CD4-positive, alpha-beta T cell treated with Interleukin-1 beta for 1 hour (primary cell): ENCODE measurements at places on chromosomes 2 and 18.
A peak's percentile ranks its signal among the peaks of the same experiment; 100 is the strongest.

GRCh38 chr2:240456447-240457222 lies 21.2 kb downstream of the GPC1 start:
- no peak for DNase-seq

- no peak for DNase-seq
Measured at GRCh38 chr2:8643996-8644356, 37.9 kb upstream of the ID2 start.

GRCh38 chr2:102065675-102066252 lies 74.0 kb downstream of the IL1R2 start:
- DNase-seq: peak; percentile 20

- DNase-seq: no peak
Measured at GRCh38 chr18:45723567-45724355, at the start of gene SLC14A1. SLC14A1 (plus strand) TSS chr18:45724181; CDS start chr18:45730321, 6,140 bp downstream.

DNA sequence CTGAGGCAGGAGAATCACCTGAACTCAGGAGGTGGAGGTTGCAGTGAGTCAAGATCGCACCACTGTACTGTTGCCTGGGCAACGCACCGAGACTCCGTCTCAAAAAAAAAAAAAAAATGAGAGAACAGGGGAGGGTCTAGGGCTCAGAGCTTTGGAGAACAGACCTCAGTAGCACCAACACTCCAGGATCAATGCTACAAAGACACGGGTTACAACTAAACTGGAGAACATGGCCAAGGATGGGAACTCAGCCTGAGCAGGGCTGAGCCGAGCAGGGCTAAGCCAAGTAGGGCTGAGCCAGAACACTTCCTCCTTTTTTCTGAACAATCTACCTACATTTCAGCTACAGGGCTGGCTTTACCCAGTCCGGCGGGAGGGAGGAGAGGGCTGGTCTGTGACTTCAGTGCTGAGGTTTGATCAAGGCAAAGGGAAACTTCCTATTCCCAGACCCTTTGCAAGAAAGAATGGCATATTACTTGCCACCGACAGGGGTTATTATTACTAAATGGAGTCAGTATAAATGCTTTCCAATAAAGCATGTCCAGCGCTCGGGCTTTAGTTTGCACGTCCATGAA lies 2.9 kb upstream of the CASP8 start:
- DNase-seq: peak; percentile 66

- DNase-seq: no peak
Measured at GRCh38 chr2:53018825-53019425, 748.7 kb upstream of the CHAC2 start.

- no peak for DNase-seq
Measured at GRCh38 chr18:13471971-13472628, 253.5 kb downstream of the LDLRAD4 start.
